ENCODE measurements at places on chromosomes 3 and 15.

GRCh38 chr3:112688085-112688769 is 47.3 kb upstream of the CCDC80 start:
- peaks cover 3% of the 10 kb centered on the region for H3K27me3 ChIP-seq
- no peak for DNase-seq
- no peaks in the 10 kb centered on the region for H3K36me3 ChIP-seq
- peaks cover 8% of the 10 kb centered on the region for H3K4me1 ChIP-seq
- no peak overlapping the region for H3K27ac ChIP-seq

DNA sequence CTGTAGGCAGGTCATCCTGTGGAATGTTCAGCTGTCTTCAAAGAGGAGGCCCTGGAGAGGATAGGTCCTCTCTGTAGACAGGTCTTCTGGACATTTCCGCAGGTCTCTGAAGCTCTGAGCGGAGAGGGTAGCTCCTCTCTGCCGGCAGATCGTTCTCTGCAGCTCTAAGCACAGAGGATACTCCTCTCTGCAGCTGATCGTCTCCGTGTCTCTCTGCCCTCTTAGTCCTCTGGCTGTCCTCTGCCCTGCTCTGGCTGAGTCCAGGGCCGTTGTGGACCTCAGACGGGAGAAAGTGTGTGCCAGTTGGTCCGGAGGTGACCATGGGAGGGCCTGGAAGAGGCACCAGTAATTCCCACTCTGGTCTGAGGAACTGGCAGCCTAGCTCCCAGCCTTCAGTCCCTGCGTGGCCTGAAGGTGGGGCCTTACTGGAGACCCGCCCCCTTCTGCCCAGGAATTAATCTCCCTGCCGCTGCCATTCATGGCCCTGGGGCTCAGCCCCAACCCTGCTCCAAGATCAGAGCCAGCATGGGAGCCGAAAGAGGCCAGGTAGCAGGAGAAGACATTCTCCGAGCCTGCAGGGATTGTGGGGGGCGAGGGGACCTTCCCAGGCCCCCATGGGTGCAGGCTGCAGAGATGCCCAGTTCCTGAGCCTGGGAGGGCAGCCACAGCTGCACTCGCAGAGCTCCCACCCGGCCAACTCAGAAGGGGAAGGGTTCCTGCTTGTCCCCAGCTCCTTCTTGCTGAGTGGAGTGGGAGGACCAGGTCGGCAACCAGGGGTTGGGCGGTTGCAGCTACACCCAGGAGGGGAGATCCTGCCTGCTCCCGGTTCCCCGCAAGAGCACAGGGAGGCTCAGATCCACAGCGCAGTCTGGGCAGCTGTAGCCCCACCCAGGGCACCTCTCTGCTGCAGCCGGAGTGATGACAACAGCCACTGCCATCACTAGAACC is 488.7 kb downstream of the RSL24D1 start:
- H3K4me1 ChIP-seq, result no peaks in the 10 kb centered on the region
- no peaks in the 10 kb centered on the region for H3K36me3 ChIP-seq
- H3K27ac ChIP-seq, result no peak overlapping the region
- no peak for DNase-seq
- H3K27me3 ChIP-seq, result no peaks in the 10 kb centered on the region
- no peak overlapping the region for H3K4me3 ChIP-seq

DNA sequence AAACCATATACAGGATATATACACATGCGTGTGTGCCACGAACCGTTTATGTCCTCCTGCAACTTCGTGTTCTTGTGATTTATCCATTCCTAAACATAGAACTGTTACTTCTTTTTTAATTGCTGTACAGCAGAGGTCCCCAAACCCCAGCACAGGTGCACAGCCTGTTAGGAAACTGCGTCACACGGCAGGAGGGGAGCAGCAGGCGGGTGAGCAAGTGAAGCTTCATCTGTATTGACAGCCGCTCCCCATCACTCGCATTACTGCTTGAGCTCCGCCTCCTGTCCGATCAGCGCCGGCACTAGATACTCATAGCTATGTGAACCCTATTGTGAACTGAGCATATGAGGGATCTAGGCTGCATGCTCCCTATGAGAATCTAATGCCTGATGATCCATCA is 34.9 kb upstream of the NRROS start:
- peak overlapping the region; percentile 30 for H3K4me3 ChIP-seq
- peaks cover 8% of the 10 kb centered on the region for H3K4me1 ChIP-seq
- no peaks in the 10 kb centered on the region for H3K36me3 ChIP-seq
- H3K27me3 ChIP-seq, result no peaks in the 10 kb centered on the region

GRCh38 chr15:27238209-27238608 is 267.2 kb downstream of the GABRG3 start:
- H3K27ac ChIP-seq, result no peak overlapping the region
- no peak for DNase-seq
- no peaks in the 10 kb centered on the region for H3K36me3 ChIP-seq
- H3K4me1 ChIP-seq, result peaks cover 1% of the 10 kb centered on the region
- H3K27me3 ChIP-seq, result no peaks in the 10 kb centered on the region

GRCh38 chr15:57580866-57581265 is 10.8 kb upstream of the MYZAP start:
- H3K4me3 ChIP-seq, result no peak overlapping the region
- no peaks in the 10 kb centered on the region for H3K4me1 ChIP-seq
- no peak for DNase-seq
- H3K27ac ChIP-seq, result no peak overlapping the region
- peaks cover 15% of the 10 kb centered on the region for H3K27me3 ChIP-seq

GRCh38 chr3:7669641-7670040 is 808.7 kb downstream of the GRM7 start:
- H3K4me3 ChIP-seq, result no peak overlapping the region
- H3K36me3 ChIP-seq, result no peaks in the 10 kb centered on the region
- no peak for DNase-seq
- no peaks in the 10 kb centered on the region for H3K4me1 ChIP-seq

DNA sequence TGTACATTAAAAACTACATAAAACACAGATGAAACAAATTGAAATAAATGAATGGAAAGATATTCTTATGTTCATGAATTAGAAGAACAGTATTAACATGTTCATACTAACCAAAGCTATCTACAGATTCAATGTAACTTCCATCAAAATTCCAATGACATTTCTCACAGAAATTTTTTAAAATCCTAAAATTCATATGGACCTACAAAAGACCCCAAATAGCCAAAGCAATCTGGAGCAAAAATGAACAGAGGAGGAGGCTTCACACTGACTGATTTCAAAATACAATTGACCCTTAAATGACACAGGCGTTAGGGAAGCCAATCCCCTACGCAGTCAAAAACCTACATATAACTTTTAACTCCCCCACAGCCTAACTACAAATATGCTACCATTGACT is 39.4 kb downstream of the KPNA1 start:
- H3K27me3 ChIP-seq, result no peaks in the 10 kb centered on the region
- H3K4me3 ChIP-seq, result no peak overlapping the region
- H3K36me3 ChIP-seq, result peaks cover 26% of the 10 kb centered on the region

DNA sequence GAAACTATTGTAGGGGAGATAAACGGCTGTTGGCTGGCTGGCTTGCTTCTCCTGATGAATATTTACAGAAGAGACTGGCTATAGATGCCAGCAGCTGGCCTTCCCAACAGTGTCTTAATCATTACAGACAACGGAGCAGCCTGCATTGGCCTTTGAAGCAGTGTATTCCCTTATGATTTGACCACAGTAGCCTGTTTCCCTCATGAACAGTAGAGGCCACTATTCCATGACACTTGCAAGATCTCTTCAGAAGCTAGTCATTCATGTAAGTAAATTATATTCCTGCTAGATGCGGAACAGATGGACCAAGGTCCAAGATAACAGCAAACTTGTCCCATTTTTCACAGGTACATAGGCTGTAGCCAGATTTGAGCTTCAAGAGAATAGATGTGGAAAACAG is 47.3 kb downstream of the TMCO5A start:
- no peak for DNase-seq
- H3K27ac ChIP-seq, result no peak overlapping the region
- no peaks in the 10 kb centered on the region for H3K4me1 ChIP-seq

DNA sequence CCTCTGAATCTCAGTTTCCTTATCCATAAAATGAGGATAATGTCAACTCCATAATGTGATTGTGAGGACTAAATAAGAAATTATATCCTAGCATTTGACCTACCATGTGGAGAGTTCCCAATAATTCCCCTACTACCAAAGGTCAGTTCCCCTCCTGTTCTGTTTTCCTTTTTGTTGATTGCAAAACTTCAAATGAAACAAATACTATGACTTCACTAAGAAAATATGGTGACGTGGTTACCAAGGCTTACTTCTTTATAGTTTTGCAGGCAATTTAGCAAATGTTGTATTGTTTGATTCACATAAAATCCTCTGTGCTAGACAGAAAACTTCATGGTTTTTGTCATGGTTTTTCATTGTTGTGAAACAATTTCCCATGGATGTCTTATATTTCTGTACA is 153.8 kb upstream of the RORA start:
- no peaks in the 10 kb centered on the region for H3K4me1 ChIP-seq
- H3K36me3 ChIP-seq, result no peaks in the 10 kb centered on the region
- H3K27me3 ChIP-seq, result peaks cover 2% of the 10 kb centered on the region
- no peak for DNase-seq
- no peak overlapping the region for H3K4me3 ChIP-seq

- no peak for DNase-seq
- no peak overlapping the region for H3K27ac ChIP-seq
- no peaks in the 10 kb centered on the region for H3K4me1 ChIP-seq
- H3K36me3 ChIP-seq, result no peaks in the 10 kb centered on the region
- H3K4me3 ChIP-seq, result no peak overlapping the region
Measured at GRCh38 chr3:153785901-153786300, 335.3 kb upstream of the ARHGEF26 start.

DNA sequence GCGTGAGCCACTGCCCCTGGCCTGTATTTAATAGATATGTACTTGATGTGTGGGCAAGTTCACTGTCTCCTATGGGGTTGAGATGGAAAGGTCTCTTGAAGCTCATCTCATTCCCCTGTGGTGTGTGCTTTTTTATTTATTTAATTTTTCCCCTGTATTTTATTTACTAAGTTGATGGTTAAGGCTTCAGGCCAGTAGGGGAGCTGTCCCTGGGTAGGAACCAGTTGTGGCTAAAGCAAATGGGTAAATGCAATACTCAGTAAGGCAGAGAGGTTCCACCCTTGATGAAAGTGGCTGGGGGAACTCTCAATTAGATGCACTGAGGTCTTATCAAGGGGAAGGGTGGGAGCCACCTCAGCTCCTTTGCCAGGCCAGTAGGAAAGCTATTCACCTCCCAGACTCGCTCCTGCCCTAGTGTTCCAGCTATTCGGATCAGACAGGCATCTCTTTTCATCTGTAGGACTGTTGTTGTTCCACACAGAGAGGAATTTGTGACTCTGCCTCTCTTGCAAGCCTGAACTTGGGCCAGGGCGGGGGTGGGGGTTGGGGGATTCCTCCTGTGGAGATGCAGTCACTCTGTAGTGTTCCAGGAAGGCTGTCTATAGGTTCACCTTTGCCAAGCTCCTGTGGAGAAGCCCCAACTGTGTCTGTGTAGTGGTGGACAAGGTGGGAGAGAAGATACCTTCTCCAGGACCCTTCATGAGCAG is 26.1 kb downstream of the PCCB start:
- H3K27ac ChIP-seq, result no peak overlapping the region
- H3K27me3 ChIP-seq, result no peaks in the 10 kb centered on the region
- no peak overlapping the region for H3K4me3 ChIP-seq
- no peak for DNase-seq
- H3K4me1 ChIP-seq, result peaks cover 7% of the 10 kb centered on the region
- H3K36me3 ChIP-seq, result peaks cover 48% of the 10 kb centered on the region
